ENCODE measurements at places on chromosomes 4 and X. TPM values are rescaled to one million over a fixed set of nuclear protein-coding genes. Genes with fewer than 3 reads are reported as not detected.
A peak's percentile ranks its signal among the peaks of the same experiment; 100 is the strongest.

DNA sequence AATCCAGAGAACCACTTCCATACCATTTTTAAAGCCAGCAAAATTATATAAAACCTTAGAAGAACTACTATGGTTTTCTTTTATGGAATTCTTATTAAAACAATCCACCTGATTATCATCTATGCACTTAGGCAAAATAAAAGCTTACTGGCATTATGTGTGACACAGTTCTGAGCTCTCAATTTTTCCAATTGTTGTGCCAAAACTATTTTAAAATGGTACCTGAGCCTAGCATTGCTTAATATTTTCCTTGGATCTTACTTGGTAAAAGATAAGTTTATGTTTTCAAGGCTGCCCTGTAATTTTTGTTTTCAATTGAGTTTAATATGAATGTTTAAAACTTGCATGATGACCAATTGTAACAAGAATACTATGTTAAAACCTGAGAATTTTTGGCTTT lies 201.3 kb downstream of the MAD2L1 start:
- H3K4me3 ChIP-seq, result no peak overlapping the region
- no peaks in the 10 kb centered on the region for H3K36me3 ChIP-seq
- H3K4me1 ChIP-seq, result no peaks in the 10 kb centered on the region
- H3K27ac ChIP-seq, result no peak overlapping the region
- DNase-seq, result peak; percentile 61

The GABRQ gene
- 1.2 TPM for total RNA-seq

- H3K27me3 ChIP-seq, result peaks cover 46% of the 10 kb centered on the region
- no peaks in the 10 kb centered on the region for H3K36me3 ChIP-seq
- no peak overlapping the region for H3K4me3 ChIP-seq
- H3K4me1 ChIP-seq, result peaks cover 36% of the 10 kb centered on the region
- no peak for DNase-seq
Measured at GRCh38 chrX:107753187-107753586, 22.4 kb downstream of the TSC22D3 start.

DNA sequence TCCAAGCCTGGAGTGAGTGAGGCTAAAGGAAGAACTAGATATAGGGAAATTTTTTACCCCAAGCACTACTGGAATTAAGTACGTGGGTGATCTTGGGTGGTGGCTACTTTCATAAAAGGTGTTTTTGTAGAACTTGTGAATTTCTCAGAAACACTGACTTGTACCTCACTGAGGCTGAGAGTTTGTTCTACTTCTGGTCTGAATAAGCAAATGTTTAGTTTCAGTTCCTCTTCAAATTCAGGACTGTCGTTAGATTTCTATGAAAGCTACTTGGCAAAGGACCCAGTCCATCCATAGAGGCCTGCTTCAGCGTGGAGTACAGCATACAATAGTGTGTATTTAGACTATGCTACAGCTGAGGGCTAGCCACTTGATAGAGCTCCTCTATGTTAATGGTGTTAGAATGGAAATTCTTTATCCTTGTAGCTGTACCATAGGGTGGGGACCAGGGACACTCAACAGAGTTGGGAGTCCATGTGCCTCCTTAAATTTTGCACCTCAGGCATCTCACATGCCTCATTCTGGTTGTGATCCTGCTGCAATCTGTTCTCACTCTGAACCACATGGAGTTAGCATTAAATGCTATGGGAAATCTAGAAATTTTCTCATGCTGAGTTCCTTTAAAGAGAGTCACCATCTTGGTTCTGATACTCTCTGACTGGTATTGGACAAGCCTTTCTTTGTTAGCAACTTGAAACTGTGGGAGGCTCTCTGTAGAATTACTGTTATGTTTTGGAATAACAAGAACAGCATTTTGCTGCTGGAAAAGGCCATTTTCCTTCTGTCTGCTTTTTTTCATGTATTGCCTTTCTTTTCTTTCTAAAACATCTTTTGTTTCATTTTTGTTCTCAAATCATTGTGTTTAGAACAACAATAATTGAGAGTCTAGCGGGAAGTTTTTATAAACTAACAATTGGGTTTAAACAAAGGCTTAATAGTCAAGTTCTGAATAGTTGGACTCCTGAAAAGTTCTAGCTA lies 86.8 kb downstream of the PDGFRA start:
- H3K27me3 ChIP-seq, result peaks cover under 1% of the 10 kb centered on the region
- H3K27ac ChIP-seq, result no peak overlapping the region
- peak; percentile 63 for DNase-seq
- H3K4me3 ChIP-seq, result no peak overlapping the region

The PUDP gene
- 17.4 TPM for total RNA-seq

- H3K4me1 ChIP-seq, result peaks cover 3% of the 10 kb centered on the region
- peaks cover 28% of the 10 kb centered on the region for H3K27me3 ChIP-seq
- no peak for DNase-seq
Measured at GRCh38 chrX:9573282-9574106, 108.6 kb downstream of the TBL1X start.

The TXK gene
- 0.35 TPM for total RNA-seq

DNA sequence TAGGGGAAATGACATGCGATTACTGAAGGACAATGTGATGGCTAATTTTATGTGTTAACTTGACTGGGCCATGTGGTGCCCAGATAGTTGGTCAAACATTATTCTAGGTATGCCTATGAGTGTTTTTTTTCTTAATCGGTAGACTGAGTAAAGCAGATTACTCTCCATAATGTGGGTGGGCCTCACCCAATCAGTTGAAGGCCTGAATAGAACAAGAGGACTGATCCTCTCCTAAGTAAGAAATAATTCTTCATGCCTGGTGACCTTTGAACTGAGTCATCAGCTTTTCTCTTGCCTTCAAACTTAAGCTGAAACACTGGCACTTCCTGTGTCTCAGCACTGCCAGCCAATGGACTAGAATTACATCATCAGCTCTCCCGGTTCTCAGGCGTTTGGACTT lies 164.0 kb upstream of the FGF13 start:
- no peak overlapping the region for H3K4me3 ChIP-seq
- H3K27ac ChIP-seq, result no peak overlapping the region
- no peaks in the 10 kb centered on the region for H3K4me1 ChIP-seq
- no peaks in the 10 kb centered on the region for H3K27me3 ChIP-seq
- DNase-seq, result no peak

DNA sequence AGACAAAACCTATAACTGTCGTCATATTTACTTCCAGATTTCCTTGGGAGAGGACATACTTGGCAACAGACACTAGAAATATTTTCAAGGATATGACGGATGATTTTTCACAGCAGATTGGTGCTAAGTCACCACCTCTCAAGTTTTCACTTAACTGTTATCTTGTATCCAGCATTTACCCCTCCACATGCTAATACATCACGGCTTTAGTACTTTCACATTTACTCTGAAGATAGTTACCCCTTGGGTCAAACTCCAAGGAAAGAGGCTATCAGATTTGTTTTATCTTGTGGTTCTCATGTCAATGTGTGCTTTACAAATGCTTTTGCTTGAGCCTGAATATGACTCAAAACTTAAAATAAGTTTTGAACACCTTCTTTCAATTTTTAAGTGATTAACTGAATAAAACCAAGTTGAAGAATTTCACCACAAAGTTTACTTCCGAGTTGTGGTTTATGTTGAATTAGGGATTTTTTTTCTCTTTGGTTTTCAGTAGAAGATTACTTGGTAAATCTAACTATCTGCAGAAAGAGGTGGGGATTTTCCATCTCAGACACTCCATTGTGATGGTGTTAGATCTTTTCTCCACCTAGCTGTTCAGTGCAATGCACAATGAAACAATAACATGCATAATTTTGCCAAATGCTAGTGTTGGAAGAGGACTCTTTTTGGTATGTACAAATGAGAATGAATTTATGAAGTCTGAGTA lies 75.4 kb upstream of the FAT1 start:
- H3K4me3 ChIP-seq, result no peak overlapping the region
- no peaks in the 10 kb centered on the region for H3K4me1 ChIP-seq
- no peaks in the 10 kb centered on the region for H3K27me3 ChIP-seq
- no peak overlapping the region for H3K27ac ChIP-seq

DNA sequence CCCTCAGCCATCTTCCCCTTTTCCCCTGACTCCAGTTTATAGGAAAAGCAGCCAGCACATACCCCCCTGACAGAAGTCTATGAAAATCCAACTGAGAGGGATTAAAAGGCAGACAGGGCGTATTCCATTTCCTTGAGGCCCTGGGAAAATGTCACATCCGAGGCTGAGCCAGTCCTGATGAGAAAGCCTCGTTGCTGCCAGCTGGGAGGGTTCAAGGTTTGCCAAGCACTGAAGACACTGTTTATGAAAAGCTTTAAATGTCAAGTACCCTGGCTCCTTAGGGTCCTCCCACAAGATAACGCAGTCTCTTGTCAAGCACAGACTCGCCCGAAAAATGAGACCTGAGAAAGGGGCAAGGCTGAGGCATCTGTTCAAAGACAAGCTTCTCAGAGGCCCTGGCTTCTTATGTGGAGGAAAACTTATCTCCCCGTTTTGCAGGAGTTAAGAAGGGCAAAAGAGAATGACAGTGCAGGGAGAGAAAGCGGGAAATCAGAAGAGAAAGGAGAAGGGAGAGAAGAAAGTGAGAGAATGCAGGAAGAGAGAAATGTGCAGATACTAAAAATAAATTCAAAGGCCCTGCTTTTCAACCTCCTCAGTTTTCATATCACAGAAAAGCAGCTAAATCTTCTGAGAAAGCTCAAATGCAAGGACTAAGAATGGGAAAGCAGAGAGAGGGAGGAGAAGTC lies 44.7 kb downstream of the SCD5 start:
- H3K27me3 ChIP-seq, result peaks cover 2% of the 10 kb centered on the region
- no peaks in the 10 kb centered on the region for H3K36me3 ChIP-seq
- no peak overlapping the region for H3K27ac ChIP-seq
- peaks cover 17% of the 10 kb centered on the region for H3K4me1 ChIP-seq
- peak; percentile 44 for DNase-seq
- no peak overlapping the region for H3K4me3 ChIP-seq

The SSX4 gene
- total RNA-seq, result not detected

DNA sequence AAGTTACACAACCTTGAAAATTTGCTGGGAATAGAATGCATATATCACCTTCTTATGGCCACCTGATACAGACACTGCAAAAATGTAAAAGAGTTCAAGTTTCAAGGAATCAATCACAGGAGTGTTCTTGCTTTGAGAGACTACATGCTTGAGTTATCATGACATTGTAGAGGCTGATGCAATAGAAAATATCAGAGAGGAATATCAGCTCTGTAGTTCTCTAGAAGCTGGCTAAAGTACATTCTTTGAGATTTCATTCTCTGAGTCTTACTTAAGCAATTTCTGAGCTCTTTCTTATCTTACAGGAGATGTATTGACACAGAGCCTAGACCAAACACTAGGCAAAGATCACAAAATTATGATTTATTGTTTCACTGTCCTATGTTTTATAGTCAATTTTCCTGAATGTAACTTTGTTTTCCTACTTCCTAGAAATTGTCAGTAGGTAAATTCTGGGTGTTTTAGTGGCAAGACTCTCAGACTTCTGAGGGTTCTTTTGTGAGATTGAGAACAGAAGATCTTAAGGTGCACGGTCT lies 152.1 kb upstream of the HPGD start:
- no peak for DNase-seq
- H3K27ac ChIP-seq, result no peak overlapping the region
- H3K4me1 ChIP-seq, result no peaks in the 10 kb centered on the region
- H3K4me3 ChIP-seq, result no peak overlapping the region
- H3K27me3 ChIP-seq, result no peaks in the 10 kb centered on the region

GRCh38 chr4:15234116-15234855 lies 193.5 kb upstream of the C1QTNF7 start:
- no peak overlapping the region for H3K4me3 ChIP-seq
- H3K36me3 ChIP-seq, result no peaks in the 10 kb centered on the region
- H3K27me3 ChIP-seq, result no peaks in the 10 kb centered on the region
- H3K27ac ChIP-seq, result peak overlapping the region; percentile 71

DNA sequence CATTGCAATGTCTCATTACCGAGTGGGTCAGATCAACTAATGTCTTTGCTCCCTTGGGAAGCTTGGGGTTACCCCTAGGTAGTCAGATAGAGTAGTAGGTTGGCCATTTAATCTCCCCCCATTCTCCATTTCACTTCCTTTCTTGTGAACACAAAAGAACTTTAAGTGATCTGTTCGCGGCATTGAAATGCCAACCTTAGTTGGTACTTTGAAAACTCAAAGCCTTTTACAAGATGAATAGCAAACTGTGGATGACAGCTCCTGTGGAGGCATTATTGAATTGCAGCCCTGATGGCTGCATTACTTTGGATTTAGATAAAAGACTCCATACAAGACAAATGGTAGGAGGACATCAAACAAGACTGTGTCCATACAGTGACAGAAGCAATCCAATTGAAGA lies 469.1 kb downstream of the GBA3 start:
- DNase-seq, result no peak
- H3K4me3 ChIP-seq, result no peak overlapping the region
- H3K27ac ChIP-seq, result no peak overlapping the region
- H3K4me1 ChIP-seq, result no peaks in the 10 kb centered on the region
- H3K36me3 ChIP-seq, result no peaks in the 10 kb centered on the region

The GRPR gene
- total RNA-seq, result 0.71 TPM

DNA sequence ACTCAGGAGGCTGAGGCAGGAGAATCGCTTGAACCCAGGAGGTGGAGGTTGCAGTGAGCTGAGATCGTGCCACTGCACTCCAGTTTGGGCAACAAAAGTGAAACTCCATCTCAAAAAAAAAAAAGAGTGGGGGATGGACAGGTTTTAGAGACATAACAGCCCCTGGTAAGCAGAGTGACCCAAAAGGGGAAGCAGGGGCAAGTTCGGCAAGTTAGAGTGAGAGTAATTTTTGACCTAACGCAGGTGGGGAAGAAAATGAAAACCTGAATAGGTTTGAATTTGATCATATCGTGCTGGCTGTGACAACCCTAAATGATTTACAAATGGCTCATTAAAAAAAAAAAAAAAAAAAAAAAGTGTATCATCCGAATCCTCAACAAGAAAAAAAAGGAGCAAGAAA lies 25.7 kb upstream of the TMEM131L start:
- no peak for DNase-seq
- H3K27ac ChIP-seq, result no peak overlapping the region
- no peaks in the 10 kb centered on the region for H3K4me1 ChIP-seq

DNA sequence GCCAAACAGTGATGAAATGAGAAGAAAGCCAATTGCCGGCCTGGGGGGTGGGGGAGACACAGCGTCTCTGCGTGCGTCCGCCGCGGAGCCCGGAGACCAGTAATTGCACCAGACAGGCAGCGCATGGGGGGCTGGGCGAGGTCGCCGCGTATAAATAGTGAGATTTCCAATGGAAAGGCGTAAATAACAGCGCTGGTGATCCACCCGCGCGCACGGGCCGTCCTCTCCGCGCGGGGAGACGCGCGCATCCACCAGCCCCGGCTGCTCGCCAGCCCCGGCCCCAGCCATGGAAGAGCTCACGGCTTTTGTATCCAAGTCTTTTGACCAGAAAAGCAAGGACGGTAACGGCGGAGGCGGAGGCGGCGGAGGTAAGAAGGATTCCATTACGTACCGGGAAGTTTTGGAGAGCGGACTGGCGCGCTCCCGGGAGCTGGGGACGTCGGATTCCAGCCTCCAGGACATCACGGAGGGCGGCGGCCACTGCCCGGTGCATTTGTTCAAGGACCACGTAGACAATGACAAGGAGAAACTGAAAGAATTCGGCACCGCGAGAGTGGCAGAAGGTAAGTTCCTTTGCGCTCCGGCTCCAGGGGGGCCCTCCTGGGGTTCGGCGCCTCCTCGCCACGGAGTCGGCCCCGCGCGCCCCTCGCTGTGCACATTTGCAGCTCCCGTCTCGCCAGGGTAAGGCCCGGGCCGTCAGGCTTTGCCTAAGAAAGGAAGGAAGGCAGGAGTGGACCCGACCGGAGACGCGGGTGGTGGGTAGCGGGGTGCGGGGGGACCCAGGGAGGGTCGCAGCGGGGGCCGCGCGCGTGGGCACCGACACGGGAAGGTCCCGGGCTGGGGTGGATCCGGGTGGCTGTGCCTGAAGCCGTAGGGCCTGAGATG lies at the start of gene SHOX:
Gene SHOX (plus strand): TSS at position 180 of the 885 bp plus-strand sequence. CDS start 107 bp downstream, at position 287.
- peak within 1 kb of the TSS; percentile 50 for H3K4me3 ChIP-seq
- H3K36me3 ChIP-seq, result no peaks in the 10 kb centered on the region
- H3K4me1 ChIP-seq, result peaks cover 7% of the 10 kb centered on the region
- H3K27me3 ChIP-seq, result peaks cover 79% of the 10 kb centered on the region
- peak within 1 kb of the TSS; percentile 59 for H3K27ac ChIP-seq
- DNase-seq, result peak; percentile 88

The SASH3 gene
- total RNA-seq, result 2.4 TPM

Measured in muscle of leg (tissue), 16 donors.